ENCODE measurements at places on chromosomes 16 and 17.
A peak's percentile ranks its signal among the peaks of the same experiment; 100 is the strongest.

- no peak for DNase-seq
Measured at GRCh38 chr17:12963505-12963904, 54.3 kb downstream of the ELAC2 start.

- peak; percentile 3 for DNase-seq
Measured at GRCh38 chr17:77736199-77736585, 222.3 kb upstream of the TNRC6C start.

DNA sequence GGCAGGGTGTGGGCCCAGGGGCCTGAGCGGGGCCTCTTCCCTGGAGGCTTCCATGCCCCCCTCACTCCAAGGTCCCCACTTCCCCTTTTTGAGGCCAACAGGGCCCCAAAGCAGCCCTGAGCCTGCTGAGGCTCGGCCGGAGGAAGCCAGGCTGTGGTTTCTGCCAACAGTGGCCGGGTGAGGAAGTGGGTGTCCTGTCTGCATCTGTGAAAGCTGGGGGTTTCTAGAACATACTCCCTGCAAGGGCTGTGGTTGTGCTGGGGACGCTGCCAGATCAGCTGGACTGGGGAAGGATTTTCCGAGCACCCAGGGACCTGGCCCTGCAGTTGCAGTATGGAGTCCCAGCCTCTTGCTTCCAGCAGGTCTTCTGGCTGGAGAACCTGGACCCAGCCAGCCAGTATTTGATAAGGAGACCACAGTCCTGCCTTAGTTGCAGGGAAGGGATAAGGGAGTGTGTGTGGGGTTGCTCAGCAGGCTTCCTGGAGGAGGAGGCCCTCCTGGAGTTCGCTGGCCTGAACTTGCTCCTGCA, 15.7 kb downstream of the ADCY7 start:
- no peak for DNase-seq

- no peak for DNase-seq
Measured at GRCh38 chr16:15620611-15621195, 22.3 kb downstream of the MARF1 start.

DNA sequence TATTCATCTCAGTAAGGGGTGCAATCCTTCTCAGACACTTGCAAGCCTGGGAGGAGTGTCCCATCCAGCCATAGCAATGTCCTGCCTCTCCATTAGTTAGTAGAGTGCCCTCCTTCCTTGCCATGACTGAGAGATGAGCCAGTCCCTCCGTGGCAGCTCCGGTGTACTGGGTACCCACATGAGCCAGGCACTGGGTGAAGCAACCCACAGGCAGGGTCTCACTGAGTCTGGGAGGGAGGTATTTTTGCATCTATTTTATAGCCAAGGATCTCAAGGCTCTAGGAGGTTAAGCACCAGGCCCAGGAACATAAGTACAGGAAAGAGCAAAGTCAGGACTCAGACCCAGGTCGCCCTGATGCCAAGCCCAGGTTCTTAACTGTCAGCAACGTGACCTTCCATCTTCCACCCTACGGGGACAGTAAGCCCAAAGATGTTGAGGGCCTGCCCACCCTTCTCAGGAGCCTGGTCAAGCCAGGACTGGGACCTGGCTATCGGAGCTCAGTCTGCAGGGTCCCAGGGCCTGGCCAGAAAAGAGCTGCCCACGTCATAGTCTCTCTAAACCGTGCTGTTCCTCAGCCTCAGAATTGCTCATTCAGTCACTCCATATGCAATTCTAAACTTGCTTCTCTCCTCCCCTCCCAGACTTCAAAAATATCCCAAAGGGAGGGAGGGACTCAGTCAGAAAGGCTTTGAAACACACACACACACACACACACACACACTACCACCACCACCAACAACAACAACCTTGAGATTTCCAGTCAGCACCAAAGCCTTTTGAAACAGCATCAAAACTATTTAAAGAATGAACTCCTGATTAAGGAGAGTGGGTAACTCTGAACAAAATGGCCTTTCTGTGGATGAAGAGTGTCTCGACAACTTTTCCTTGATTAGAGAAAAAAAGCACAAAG, 16.6 kb downstream of the NOS2 start:
- DNase-seq = no peak

GRCh38 chr16:22325598-22326368, 28.6 kb downstream of the POLR3E start:
- DNase-seq = no peak

DNA sequence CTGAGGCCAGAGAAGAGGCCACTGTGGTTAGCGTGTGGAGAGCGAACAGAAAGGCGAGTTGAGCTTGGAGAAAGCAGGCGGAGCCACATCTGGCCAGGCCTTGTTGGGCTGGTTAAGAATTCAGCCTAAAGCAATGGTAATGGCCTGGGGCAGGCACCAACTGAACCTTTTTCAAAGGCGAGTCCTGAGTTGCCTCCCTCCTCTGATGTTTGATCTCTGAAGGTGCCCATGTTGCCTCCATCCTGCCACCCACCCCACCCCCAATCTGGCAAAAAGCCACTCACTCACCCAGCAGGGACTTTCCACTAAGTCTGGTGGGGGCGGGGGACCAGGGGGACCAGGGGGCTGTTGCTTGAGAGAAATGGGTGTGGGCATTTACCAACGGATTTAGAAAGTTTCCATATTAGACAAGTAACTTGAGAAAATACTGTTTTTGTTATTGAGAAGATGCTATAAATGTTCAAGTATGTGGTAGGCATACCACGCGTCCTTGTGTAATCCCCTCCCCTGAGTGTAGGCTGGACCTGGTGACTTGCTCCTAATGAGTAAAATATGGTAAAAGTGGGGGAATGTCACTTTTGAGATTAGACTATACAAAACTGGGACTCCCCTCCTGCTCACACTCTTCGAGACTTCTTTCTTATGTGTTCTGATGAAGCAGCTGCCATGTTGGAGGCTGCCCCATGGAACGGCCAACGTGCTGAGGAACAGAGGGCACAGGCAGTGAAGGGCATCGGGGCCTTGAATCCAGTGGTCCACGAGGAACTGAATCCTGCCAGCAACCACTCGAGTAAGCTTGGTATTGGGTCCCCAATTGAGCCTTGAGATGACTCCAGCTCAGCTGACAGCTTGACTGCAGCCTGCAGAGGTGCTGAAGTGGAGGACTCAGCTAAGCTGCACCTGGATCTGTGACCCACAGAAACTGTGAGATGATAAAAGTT, 29.9 kb upstream of the TNS4 start:
- no peak for DNase-seq

DNA sequence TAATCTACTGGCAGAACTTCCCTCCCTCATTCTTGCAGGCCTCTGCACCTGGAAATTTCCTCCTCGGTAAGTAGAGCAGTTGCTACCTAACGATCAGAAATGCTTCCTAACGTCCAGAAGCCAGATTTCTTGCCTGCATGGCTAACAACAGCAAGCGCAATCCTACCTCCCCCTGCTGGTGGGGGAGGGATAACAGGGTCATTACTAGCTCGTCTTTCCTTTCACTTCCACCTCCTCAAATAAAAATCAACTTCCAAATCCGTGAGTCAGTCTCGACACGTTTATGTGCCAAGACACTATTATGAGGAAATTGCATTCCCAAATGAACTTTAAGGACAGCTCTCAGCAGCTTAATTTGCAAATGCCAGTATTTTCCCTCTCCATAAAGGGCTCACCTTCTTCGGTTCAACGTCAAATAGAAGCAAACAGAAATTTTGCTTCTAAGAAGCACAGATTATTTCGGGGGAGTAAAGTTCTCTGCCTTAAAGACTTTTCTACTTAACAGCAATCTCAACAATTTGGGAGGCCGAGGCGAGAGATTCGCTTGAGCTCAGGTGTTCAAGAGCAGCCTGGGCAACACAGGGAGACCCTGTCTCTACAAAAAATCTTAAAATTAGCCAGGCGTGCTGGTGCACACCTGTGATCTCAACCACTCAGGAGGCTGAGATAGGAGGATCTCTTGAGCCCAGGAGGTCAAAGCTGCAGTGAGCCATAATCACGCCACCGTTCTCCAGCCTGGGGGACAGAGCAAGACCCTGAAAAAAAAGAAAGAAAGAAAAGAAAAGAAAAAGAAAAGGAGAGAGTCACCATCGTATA, 188.6 kb upstream of the PSMD7 start:
- peak; percentile 87 for DNase-seq

DNA sequence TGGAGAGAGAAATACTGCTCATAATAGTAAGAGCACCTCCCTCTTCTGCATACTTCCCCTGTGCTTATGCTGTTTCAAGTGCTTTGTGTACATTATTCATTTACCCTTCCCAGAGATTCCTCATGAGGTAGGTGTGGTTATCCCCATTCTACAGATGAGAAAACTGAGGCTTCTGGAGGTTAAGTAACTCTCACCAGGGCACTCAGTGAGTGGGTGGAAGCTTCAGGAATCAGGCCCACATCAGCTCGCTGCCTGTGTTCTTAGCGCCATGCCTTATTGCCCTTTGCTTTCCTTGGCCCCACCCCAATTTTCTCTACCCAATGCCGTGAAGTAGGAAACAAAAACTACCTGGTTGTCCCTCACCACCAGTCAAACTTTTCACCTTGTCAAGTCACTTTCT, 18.1 kb upstream of the ITGB3 start:
- no peak for DNase-seq

DNA sequence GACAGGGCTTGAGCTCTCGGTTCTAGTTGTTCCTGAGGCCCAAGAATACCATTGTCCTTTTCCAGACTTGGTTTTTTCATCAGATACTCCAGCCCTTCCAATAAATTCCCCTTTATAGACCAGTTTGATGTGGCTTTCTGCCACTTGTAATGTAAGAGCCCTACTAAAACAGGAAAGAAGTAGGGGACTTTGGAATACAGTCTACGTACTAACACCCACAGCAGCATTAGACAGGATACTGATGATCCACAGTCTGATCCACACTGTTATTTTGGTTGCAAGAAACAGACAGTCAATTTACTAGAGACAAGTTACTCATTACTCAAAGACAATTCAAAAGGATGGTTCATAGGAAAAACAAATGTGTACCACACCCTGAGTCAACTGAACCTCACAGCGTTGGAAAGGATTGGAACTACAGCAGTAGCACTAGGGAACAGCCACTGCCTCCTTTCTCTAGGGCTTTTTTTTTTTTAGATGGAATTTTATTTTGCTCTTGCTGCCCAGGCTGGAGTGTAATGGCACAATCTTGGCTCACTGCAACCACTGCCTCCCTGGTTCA, 45.9 kb upstream of the MED13 start:
- DNase-seq = no peak

DNA sequence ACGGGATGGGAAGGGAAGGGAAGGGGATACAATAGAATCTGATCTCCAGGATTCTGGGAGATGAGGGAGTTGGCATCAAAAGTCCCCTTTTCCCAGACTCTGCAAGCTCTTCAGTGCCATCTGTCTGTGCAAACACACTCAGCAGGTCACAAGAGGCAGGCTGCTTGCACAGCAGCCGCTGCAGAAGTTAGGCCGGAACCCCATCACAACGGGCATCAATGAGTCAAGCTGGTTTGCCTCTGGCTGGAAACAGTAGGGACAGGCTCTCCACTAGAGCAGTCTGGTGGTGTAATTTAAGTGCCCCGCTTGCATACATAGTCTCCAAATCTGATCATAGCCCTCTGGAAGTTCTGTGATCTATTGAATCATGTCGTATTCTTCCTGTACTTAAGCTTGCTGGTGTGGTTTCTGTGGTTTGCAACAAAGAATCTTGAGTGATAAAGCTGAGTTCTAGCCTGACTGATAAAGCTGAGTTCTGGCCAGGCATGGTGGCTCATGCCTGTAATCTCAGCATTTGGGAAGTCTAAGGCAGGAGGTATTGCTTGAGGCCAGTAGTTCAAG, 33.7 kb upstream of the KDM8 start:
- no peak for DNase-seq

- no peak for DNase-seq
Measured at GRCh38 chr17:73802314-73802713, 158.1 kb upstream of the SDK2 start.

- DNase-seq = peak; percentile 64
Measured at GRCh38 chr17:31579265-31579664, 187.8 kb downstream of the RAB11FIP4 start.

- no peak for DNase-seq
Measured at GRCh38 chr16:84942786-84943185, 68.5 kb downstream of the ZDHHC7 start.

DNA sequence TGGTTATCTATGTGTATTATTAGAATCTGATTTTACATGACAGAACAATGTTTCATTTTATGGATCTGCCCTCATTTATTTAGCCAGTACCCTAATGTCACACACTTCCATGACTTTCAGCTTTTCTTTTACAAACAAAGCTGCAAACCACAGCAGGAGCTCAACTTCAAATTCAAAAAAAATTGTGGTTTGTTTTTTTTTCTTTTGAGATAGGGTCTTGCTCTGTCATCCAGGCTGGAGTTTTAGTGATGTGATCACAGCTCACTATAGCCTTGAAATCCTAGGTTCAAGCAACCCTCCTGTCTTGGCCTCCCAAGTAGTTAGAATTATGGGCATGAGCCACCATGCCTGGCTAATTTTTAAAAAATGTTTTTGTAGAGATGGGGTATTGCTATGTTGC, 8.2 kb upstream of the MPRIP start:
- no peak for DNase-seq

DNA sequence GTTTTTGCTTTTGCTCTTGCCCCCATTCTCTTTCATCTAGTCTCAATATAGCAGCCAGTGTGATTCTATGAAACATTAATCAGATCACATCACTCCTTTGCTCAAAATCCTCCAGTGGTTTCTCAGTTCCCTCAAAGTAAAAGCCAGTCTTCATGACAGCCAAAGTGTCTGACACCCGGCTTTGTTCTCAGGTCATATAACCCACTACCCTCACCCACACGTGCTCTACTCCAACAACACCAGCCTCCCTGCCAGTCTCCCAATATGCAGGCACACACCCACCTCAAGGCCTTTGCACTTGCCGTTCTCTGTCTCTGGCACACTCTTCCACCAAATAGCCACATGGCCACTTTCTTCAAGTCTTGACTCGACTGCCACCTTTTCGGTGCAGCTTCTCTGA, 4.4 kb downstream of the MTMR4 start:
- DNase-seq = no peak

GRCh38 chr16:84847564-84848355, 28.0 kb downstream of the CRISPLD2 start:
- no peak for DNase-seq

DNA sequence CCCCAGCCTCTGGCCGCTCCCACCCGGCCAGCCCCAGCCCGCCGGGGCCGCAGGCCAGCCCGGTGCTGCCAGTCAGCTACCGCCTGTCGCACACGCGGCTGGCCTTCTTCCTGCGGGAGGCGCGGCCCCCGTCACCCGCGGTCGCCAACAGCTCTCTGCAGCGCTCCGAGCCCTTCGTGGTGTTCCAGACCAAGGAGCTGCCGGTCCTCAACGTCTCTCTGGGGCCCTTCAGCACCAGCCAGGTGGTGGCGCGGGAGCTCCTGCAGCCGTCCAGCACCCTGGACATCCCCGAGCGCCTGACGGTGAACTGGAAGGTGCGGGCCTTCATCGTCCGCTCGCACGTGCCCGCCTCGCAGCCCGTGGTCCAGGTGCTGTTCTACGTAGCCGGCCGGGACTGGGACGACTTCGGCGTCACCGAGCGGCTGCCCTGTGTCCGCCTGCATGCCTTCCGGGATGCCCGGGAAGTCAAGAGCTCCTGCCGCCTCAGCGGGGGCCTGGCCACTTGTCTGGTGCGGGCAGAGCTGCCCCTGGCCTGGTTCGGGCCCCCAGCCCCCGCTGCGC, 46.8 kb downstream of the TMEM132E start:
- DNase-seq = no peak
